ENCODE measurements at places on chromosomes 3 and 15.

DNA sequence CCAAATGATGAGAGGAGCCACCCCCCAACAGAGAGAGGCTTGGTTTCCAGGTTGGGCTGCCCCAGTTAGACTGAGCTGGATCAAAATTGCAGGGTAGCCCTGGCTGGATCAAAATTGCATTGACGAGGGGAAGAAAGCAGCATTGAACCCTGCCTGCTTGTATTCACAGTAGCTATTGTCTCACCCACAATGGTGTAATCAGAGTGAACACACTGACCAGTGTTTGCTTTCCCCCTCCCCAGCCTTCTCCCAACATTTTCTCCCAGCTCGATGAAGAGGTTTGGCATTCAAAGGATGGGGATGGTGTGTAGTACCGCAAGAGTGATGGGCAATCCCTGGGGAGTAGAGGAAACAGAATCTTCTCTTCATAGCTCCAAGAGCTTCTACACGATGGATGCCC lies 223.8 kb downstream of the ADAMTS9 start:
- peak; percentile 73 for DNase-seq

DNA sequence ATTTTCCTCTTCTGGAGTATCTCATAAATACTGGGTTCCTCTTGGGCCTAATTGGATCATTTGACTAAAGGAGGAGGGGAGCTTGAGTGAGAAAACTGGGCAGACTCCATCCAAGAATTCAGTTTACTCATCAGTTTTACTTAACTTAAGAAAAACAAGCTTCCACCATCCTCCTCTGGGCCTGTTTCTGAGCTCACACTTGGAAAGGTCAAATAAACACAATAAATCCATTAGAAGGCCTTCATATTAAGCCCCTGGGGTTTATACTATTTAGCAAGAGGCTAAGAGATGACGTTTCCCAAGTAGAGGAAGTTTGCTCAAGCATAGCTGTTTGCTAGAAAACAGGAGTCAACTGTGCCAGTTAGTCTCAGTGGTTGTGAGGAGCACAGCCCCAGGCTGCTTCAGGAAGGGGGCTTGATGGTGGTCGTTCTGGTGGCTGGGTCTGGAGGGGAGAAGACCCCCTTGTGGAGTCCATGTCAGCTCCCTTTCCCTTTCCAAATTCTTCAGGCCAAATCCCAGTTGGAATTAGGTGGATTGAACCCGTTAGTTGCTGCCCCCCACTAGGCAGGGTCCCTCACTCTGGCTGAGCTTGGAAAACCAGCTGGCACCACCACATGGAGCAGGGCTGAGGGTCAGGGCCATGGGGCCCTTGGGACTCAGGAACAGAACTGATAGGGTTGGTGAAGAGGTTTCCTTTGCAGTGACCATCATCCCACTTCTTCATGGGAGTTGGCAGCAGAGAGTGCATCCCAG lies 64.8 kb downstream of the SPSB4 start:
- no peak for DNase-seq

GRCh38 chr15:38707802-38708671 lies 143.4 kb upstream of the RASGRP1 start:
- peak; percentile 47 for DNase-seq

DNA sequence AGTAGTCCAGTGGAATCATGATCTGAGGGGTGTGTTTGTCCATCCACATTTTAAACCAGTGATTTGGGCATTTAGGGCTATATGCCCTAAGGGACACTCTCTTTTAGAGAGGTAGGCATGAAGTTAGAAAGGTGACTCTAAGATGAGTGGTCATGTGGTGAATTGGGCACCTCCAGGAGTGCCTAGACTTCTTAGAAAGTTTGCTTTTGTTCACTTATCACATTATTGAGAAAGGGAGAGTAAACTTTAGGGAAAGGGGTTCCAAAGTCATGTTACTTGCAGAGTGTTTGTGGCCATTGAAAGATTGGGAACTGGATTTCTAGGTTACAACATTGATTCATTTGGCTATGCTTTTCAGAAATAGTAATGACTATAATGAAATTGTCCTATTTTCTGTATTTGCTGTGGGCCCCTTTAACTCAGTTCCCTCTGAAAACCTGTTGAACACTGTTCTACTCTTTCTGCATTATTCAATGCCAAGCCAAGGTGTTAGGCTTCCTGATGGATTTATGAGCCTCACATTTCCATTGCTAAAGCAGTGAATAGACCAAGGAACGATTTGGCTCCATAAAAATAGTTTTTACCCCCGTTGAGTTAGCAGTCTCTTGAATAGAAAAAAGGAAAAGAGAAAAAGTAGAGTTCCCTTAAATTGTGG lies 169.3 kb downstream of the PTPRG start:
- DNase-seq = peak; percentile 16

DNA sequence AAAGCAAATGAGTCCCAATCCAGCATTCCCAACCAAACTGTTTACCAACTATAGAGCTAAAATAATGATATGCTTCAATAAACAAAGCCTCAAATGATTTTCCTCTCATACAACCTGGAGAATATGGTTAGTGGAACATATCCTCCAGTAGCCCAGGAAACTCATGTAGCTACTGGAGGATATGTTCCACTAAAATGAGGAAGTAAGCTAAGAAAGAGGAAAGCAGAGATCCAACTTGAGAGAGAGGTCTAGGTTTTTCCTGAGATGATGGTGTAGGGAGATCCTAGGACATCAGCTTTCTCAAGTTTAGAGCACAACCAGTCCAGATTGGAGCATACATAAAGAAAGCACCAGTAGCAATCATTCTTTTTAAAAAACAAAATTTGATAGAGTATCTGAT lies 44.6 kb upstream of the SLC4A7 start:
- DNase-seq = no peak

DNA sequence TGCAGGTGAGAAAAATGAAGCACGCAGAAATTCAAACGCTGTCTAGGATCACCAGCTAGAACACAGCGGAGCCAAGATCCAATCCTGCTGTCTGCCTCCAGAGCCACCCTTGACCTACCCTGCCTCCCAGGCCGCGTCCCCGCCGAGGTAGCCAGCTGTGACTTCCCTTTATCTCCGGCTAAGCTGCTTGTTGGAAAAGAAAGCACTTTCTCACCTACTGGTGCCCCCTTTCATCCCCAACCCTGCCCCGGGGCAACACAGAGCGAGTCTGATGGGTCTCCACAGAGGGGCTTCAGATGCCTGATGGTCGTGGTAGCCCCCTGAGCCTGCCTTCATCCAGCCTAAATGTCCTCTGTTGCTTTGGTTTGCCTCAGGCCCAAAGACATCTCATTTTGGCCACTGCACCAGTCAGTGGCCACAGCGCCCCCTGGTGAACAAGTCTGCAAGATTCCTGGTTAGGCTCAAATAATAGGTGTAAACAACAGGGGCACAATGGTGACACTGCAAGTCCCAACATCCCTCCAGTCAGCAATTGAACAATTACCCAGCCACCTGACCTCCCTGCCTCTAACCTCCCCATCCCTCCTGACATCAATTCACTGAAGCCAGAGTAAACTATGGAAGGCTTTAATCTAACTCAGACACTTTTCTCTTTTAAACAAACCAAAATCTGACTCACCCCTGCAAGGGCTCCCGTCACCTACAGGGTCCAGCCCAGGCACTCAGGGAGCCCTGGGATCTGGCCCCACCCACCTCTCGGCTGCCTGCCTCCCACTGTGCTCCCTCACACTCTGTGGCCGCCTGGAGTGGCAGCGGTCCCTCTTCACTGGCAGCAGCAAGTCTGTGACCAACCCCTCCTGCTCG lies 27.3 kb upstream of the BCL2L10 start:
- peak; percentile 76 for DNase-seq

DNA sequence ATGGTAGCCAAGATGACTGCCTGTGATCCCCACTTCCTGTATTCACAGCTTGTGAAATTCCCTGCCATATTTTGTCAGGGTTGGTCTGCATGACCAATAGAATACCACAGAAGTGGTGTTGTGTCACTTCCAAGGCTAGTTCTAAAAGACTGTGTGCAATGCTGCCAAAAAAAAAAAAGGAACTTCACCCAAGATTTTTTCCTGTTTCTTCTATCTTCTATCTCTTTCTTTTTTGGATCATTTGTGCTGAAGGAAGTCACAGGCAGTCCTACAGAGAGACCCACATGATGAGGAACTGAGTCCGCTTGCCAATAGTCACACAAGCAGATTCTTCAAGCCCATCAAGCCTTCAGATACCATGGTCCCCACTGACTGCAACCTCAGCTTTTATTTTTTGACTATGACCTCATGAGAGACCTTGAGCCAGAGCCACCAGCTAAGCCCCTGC lies 18.1 kb upstream of the RAF1 start:
- DNase-seq = no peak

- DNase-seq = peak; percentile 32
Measured at GRCh38 chr3:31534065-31534425, 1.3 kb downstream of the STT3B start.

DNA sequence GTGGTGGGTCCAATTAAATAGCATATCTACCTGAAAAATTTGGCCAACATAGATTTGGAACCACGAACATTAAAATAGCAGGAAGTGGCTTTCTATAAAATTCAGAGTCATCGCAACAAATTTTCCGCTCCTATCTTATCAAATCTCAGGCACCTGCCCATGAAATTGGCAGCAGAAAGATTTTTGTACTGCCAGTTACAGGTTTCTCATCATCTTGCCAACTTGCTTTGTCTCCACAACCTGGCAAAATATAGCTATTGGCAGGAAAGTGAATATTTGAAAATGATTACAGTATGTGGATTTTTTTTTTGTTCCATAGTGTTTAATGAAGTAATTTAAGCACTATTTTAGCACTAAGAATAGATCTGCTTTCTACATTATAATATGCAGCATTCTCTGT lies 161.6 kb upstream of the LRRC3B start:
- no peak for DNase-seq

DNA sequence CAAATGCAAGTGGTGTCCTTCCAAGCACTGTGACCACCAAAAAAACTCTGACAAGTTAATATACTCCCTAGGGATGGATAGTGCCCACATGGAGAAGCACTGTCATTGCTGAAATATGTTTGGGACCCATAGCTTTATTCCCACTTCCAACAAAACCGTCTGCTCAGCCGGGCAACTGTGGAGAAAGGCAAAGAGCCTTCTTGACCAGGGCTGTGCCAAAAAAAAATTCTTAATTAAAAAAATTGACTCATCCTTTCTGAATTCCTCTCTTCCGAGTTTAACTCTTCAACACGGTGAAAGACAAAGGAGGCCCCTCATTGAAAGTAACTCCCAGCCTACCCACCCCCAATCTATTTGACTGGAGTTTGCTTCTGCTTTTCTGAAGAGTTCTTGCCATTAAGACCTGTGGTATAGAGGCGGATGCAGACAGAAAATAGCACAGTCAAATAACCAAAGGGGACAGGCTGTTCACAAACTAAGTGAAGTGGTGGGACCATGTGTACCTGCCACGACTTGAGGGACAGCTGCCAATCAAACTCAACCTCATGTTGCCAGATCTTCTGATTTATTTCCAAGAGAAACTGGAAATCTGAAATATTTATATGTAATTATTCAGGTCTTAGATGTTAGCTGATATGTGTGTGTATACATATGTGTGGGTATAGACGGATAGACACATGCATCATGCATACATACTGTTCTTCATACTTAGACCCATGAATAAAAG lies 135.4 kb upstream of the PFN2 start:
- no peak for DNase-seq

DNA sequence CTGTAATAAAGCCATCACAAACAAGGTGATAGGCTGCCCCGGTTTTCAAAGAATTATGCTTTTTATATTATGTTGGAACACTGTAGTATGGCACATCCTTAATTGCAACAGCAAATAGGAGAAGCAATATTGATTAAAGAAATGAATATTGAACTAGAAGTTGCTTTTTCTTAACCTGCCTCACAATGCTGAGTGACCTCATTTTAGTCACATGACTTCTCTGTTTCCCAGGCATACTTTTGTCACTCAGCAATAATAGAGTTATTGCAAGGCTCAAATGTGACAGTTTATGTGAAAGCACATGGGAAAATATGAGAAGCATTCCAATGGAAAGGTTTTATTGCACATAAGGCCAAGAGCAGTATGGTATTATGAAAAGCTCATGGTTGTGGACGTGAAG lies 400.7 kb downstream of the FGF12 start:
- DNase-seq = no peak

GRCh38 chr3:184459355-184459754 lies 79.5 kb downstream of the CHRD start:
- no peak for DNase-seq

DNA sequence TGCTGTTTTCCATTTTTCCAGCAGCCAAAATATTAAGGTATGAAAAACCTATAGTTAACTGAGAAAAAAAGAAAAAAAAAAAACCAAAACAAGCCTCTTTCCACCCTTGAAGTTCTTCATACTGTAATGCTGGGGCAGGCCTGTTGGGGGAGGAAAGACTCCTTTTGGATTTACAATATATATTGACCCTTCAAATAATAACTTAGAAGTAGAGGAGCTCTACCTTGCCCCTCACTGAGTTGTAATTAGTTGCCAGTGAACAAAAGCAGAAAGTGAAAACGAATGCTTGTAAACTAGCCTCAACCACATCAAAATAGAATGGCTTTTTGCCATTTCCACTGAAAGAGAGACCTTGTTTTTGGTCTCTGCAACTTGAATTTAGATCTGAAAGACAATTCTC lies 326.6 kb downstream of the NR2F2 start:
- no peak for DNase-seq

DNA sequence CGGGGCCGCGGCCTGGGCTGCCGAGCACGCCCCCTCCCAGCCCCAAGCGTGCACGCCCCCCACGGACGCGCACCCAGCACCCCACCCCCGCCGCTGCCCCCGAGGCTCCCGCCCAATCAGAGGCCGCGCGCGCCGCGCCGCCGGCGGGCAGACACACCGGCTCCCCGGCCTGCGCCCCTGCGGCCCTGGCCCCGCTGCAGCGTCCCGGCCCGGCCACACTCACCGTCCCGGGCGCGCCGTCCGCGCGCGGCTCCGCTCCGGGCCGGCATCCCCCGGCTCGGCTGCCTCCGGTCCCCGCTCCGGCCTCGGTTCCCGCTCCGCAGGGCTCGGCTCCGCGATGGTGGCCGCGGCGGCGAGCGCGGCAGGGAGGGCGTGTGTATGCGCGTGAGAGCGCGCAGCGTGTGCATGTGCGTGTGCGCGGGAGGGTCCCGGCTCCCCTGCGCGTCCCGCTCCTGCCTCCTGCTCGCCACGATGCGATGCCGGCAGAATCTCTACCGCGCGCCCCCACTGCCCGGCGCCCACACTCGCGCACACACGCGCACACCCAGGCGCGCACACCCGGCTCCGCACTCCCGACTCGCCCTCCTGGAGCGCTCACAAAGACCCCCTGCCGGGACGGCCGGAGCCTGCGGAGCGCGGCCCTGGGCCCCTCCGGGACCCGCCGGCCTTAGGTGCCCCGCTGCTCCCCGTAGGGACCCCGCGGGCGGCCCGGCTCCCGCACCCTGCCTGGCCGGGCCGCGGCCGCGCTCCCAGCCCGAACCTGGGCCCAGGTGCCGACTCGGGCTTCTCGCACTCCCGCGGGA lies 186.5 kb upstream of the LINGO1 start:
- peak; percentile 63 for DNase-seq

DNA sequence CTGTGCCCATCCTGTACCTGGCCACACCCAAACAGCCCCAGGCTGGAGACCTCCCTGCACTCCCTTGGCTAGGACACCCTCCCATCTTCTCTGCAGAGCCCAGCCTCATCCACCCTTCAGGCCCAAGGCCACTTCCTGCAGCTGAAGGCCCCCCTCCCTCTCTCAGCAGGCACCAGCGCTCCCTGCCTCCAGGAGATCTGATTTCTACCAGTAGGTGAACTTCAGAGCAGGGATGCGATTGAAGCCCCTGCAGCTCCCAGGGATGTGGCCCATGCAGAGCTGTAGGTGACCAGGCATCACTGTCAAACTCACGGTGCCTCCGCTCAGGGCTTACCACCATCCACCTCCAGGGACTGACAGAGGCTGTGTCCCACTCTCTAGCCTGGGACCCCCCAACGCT lies 96.3 kb downstream of the NUP210 start:
- peak; percentile 20 for DNase-seq

- no peak for DNase-seq
Measured at GRCh38 chr3:52895418-52895817, 1.9 kb downstream of the STIMATE start.
